ENCODE measurements at places on chromosomes 7 and 10. TPM values are rescaled to one million over a fixed set of nuclear protein-coding genes. Genes with fewer than 3 reads are reported as not detected.
A peak's percentile ranks its signal among the peaks of the same experiment; 100 is the strongest.

Gene TRIM50
- polyA plus RNA-seq = 0.44 TPM

Gene CADPS2
- 2.9 TPM for polyA plus RNA-seq

Gene MKX
- 2.8 TPM for polyA plus RNA-seq

Gene STK17A
- 26.6 TPM for polyA plus RNA-seq

Gene PGAM2
- 259 TPM for polyA plus RNA-seq

DNA sequence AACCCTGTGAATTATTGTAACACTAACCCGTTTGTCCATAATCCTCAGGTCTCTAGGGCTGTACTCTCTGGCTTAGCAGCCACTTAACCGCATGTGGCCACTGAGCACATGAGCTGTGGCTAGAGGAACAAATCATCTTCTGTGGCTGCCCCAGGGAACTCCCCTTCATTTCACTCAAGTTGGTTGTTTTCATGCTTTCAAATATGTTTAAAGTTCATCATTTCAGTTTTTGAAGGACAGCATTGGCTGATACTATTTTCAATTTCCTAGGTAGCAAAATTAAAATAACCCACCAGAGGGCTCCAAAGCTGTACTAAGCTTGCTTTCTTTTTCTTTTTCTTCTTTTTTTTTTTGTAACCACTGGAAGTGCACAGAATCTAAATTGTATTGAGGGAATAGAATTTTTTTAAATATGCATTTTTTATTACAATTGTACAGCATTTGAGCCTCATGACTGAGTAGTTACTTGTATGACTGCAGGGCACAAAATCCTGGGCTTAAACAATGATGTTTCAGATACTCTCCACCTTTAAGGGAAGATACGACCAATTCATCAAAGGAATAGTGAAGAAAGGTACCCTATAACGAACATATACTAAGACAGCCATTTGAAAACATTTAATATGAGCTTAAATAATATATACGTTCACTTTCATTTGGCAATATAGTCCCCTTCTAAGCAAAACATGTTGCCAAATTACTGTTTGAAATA, 38.6 kb downstream of the MRC1 start:
- peak; percentile 19 for DNase-seq

- DNase-seq = no peak
Observed at GRCh38 chr10:100468978-100469377, 6.2 kb downstream of the WNT8B start.

- DNase-seq = no peak
Observed at GRCh38 chr7:140463111-140463510, 16.2 kb downstream of the MKRN1 start.

DNA sequence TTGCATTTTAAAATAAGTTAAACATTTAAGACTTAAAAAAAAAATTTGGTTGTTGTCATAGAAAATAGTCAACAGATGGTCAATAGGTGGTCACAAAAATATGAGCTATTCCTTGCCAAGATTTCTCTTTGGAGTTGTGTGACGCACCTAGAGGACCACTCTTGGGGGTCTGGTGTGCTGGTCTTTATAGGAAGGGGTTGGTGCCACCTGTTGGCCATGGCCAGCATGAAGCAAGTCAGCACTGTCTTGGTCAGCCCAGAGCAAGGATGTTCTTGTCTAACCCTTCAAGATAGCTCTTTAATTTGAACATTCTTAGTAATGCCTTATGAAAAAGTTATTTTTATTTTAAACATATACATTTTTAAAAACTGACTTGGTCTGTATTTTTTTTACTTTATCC, 267.9 kb upstream of the CNTNAP2 start:
- DNase-seq = no peak

GRCh38 chr10:71289421-71290130, 29.5 kb upstream of the SLC29A3 start:
- no peak for DNase-seq

DNA sequence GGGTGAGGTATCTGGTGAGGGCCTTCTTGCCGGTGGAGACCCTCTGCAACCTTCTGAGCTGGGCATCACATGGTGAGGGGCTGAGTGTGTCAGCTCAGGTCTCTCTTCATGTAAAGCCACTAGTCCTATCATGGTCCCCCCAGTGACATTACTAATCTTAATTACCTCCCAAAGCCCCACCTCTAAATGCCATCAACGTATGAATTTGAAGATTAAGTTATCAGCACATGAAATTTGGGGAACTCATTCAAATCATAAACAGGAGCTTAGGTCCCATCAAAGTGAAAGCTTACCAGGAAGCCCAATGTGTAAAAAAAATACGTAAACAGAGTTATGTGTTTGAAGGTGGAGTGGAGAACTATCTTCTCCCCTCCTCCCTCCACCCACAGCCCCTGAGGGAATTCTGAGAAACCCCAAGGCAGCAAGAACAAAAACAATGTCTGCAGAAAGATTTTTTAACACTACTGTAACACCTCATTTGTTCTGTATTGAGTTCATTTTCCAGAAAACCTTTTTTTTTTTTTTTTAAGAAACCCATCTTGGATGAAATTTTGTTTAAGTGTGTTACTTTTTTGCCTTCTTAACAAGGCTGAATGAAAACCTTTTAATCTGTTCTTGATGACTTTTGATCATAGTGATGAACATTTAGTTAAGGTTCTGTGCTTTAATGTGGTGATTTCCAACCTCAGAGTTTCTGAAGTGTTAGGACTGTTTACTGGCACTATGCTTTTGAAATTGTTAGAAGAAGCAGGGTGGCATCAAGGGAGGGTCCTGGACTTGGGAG, 19.1 kb upstream of the PCGF5 start:
- no peak for DNase-seq

GRCh38 chr7:25596443-25596842, 368.2 kb upstream of the NPVF start:
- no peak for DNase-seq

- no peak for DNase-seq
Observed at GRCh38 chr10:99429517-99430095, 818 bp downstream of the GOT1 start.
